Mucosa of descending colon (tissue), 3 donors: ENCODE measurements at places on chromosomes 6 and 20. TPM values are rescaled to one million over a fixed set of nuclear protein-coding genes. Genes with fewer than 3 reads are reported as not detected.
A peak's percentile ranks its signal among the peaks of the same experiment; 100 is the strongest.

- no peak for DNase-seq
Measured at GRCh38 chr6:155380666-155381332, 66.5 kb upstream of the TFB1M start.

DNA sequence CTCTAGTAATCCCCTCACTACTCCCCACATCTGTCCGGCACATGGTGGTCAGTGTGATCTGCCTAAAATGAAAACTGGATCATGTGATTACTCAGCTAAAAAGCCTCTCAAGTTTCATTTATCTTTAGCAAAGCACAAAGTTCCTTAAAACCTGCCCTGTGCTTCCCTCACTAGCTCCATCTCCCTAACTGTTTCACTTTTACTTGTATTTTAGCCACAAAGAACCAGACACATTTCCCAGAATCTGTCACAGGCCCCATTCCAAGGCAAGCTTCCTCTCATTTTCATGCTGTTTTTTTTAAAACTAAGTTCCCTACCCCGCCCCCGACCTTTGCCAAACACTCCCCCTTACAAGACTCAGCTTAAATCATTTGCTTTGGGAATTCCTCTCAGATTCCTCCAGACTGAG lies 8.9 kb upstream of the IGF2R start:
- DNase-seq: peak; percentile 31

DNA sequence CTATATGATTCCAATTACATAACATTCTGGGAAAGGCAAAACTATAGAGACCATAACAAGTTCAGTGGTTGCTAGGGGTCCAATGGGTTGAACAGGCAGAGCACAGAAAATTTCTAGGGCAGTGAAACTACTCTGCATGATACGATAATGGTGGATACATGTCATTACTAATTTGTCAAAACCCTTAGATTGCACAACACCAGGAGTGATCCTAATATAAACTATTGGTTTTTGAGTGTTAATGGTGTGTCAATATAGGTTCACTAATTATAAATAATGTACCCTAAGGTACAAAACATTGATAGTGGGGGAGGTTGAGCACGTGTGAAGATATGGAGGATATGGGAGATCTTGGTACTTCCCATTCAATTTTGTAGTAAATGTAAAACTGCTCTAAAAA lies 42.4 kb upstream of the PLN start:
- DNase-seq: no peak

PNPLA1 gene
- total RNA-seq: 0.38 TPM

- no peak for DNase-seq
Measured at GRCh38 chr6:106339334-106340029, 13.9 kb upstream of the ATG5 start.

ID4 gene
- total RNA-seq: 7.4 TPM

SALL4 gene
- 0.41 TPM for total RNA-seq

DPPA5 gene
- total RNA-seq: not detected

- DNase-seq: peak; percentile 55
Measured at GRCh38 chr6:30826961-30827342, 57.4 kb upstream of the DDR1 start.

GRCh38 chr6:74455786-74456185 lies 750.1 kb downstream of the COL12A1 start:
- DNase-seq: no peak

DACT2 gene
- 1.5 TPM for total RNA-seq

- no peak for DNase-seq
Measured at GRCh38 chr6:151847064-151847463, 39.6 kb downstream of the ESR1 start.

- DNase-seq: no peak
Measured at GRCh38 chr6:71209206-71209605, 79.4 kb upstream of the OGFRL1 start.

AARS2 gene
- total RNA-seq: 21.1 TPM

DNA sequence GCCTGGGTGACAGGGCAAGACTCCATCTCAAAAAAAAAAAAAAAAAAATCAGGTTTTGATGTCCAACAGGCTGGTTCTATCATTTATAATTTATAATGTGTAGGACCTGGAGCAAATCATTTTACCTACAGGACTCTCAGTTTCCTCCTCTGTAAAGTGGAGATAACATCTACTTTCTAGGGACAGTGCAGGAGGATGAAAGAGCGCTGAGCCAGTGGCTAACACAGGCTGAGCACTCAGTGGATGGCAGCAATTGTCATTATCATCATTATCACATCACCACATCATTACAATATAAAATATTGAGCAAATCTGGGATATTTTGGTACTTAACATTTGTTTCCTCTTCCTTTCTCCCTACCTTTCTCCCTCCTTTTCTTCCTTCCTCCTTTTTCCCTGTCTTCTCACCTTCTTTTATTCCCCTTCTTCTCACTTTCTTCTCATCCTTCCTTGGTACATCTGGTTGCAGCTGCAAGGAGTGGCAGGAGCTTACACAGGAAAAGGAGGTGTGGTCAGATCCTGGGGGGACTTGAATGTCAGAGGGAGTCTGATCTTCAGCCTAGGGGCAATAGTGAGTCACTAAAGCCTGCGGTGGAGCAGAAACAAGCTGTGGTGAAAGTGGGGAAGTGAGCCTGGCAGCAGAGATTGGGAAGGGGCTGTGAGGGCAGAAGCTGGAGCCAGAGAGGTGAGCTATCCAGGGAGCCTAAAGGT lies 24.6 kb upstream of the CTNNBL1 start:
- no peak for DNase-seq

GRCh38 chr6:160248538-160248937 lies 10.1 kb downstream of the SLC22A2 start:
- DNase-seq: no peak

CALHM4 gene
- total RNA-seq: not detected

GRCh38 chr6:81384921-81385320 lies 367.6 kb downstream of the TENT5A start:
- DNase-seq: no peak

GRCh38 chr6:165864218-165864617 lies 201.2 kb upstream of the PDE10A start:
- no peak for DNase-seq

DOP1A gene
- 28.0 TPM for total RNA-seq

- no peak for DNase-seq
Measured at GRCh38 chr20:58889334-58889760, 36.8 kb downstream of the GNAS start.

KIAA0408 gene
- total RNA-seq: 2.4 TPM

DNA sequence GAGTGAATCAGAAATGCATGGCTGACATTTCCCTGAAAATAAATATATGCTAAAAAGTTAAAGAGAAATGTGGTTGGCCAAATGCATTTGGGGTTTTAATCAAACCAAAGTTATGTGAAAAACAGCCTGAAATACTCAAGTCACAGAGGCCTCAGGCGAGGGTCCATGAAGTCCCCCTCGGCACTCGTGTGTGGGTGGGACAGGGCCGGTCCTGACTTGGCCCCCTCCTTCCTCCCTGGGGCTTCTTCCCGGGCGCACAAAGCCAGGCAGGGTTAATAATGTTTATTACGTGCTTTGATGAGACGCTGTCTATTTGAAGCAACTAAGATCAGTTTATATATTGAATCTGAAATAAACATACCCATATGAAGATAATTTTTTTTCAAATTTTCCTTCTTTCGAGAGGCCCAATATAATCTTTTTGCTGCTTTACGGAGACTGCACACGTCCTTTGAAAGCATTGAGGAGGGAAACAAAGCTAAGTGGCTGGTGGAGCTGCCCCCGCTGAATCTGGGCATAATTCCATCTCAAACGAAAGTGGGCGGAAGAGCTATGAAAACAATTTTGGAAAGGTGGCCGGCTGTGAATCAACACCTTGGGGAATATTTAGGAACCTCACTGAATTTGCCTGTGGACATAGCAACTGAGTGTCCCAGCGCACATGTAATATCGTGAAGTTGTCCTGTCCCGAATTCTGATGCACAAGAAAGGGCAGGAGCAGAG lies 55.8 kb upstream of the SMOC2 start:
- no peak for DNase-seq

- DNase-seq: no peak
Measured at GRCh38 chr6:14618759-14619418, 501.3 kb downstream of the CD83 start.

VWA7 gene
- 5.9 TPM for total RNA-seq

- DNase-seq: no peak
Measured at GRCh38 chr20:40630713-40631112, 58.3 kb downstream of the MAFB start.

GRCh38 chr20:48639899-48640298 lies 187.9 kb downstream of the PREX1 start:
- DNase-seq: no peak

EPPIN gene
- not detected for total RNA-seq

DNA sequence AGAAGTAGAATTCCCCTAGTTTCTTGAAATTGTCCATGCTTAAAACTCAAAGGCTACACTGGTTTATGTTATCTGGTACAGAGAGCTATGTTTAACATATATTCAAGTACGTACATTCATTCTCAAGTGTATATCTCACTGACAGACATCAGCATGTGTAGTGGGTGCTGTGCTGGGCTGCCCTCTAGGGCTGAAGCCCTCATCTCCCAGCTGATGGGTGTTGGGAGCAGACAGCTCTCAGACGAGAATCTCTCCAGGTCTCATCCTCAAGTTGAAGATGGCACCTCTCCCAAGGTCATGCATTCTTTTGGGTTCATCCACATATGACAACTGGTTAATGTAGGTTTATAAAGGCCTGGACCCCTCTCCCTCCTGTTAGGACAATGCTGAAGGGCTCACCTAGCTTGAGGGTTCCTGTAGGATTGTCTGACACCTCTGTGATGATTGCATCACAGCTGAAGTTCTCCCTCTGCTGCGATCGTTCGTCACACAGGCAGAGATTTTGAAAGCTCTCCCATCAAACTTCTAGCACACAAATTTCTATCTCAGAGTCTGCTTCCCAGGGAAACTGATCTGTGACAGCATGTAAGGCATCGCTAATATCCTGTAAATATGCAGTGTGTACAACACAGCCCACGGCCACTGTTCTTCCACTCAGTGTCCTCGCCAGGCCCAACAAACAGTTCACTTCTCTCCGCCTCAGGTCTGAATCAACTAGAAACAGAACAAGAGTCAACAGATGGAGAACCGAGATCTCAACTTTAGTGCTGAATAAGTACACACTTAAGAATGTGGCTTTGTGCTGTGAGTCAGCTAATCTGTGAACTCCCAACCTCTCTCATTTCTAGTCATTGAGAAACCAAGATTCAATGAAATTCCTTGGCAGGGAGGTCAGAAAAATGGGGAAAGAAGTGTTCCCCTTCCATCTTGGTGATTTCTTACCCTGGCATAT lies 43.2 kb downstream of the PREP start:
- no peak for DNase-seq

DNA sequence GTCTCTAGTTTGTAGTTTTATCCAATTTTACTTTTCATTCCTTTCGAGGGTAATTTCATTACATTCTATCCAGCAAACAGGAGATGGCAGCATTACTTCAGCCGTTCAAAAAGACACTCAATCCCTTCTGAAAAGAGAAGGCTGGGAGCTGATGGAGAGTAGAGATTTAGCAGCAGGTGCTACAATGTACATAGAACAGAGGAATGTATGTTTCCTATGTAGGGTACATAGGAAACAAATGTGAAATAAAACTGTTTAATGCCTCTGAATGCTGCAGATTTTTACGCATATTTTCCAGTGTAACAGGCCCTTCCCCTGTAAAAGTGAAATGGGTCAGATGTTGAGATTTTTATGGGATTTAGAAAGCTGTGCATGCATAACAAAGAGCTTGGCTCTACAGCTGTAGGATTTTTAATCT lies 16.0 kb downstream of the RPS12 start:
- no peak for DNase-seq

SAMD5 gene
- total RNA-seq: 4.7 TPM

DNA sequence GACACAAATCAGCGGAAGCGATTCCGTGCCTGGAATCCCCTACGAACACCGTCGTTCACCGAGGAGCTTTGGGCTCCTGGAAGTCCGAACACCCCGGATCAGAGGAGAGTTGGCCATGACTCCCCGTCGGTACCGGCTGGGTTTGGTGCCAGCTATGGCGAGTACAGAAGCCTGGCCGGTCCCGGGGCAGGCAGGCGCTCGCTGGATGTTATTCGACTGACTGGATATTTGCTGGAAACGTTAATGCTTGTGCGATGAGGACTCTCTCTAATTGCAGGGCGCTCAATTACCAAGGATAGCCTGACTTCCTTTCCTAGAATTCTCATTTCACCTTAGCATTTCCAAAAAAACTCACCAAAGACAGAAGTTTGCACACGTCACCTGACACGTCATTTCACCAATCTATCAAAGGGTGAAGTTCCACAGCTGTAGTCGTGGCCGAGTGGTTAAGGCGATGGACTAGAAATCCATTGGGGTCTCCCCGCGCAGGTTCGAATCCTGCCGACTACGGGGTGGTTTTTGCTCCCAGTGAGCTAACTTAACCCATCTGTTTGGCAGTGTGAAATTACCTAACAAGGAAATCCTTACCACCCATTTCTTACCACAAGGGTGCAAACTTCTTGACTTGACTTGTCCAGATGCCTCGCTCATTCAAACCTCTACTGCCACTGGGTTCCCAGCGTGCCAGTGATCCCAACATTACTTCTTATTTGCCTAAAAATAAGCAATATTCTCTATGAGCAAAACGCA lies 22.7 kb upstream of the ZNF184 start:
- DNase-seq: peak; percentile 26

DNA sequence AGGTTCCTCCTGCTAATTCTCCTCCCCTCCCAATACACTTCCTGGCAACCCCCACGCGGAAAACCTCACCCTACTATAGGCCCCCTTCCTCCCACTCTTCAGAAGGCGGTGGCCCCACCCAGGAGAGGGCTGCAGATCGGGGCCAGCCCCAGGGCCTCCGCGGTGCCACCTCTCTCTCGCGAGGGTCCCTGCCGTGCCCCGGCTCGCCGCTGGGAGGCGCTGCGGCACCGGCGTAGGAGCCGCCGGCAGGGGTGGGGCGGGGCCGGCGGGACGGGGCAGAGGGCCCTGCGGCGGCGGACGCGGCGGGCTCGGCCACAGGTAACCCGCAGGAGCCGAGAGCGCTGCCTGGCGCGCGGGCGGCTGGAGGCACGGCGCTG lies at the start of gene ANKRD6:
ANKRD6 (plus strand) TSS at position 278 of the 377 bp plus-strand sequence. CDS start 133,825 bp downstream, outside the sequence.
- DNase-seq: peak; percentile 77

GRCh38 chr6:158073776-158074175 lies 92.1 kb downstream of the SYNJ2 start:
- DNase-seq: no peak

- no peak for DNase-seq
Measured at GRCh38 chr6:140346428-140346827, 972.0 kb upstream of the CITED2 start.
